ENCODE measurements at places on chromosomes 5 and 9.

DNA sequence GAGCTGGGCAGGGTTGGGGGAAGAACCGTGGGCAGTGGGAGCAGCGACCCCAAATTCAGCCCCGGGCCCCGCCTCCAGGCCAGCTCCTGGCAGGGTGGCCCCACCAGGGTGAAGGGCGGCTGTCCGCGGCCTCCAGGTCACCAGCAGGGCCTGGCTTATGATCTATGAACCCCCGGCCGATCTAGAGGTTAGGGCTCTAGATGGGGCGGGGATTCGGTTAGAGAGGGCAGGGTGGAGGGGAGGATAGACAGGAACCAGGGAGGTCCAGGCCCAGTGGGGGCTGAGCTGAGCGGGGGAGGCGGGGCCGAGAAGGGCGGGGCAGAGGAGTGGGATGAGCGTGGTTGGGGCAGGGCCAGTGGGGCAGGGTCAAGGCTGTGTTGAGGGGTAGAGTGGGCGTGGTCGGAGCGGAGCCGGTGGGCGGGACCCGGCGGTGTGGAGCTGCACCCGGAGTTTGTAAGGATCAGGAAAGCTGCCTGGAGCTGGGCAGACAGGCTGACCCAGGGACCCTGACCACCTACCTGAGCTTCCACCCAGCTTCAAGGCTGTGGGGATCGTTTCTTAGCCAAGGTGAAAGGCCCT is 29.3 kb upstream of the OBP2B start:
- no peak for DNase-seq

DNA sequence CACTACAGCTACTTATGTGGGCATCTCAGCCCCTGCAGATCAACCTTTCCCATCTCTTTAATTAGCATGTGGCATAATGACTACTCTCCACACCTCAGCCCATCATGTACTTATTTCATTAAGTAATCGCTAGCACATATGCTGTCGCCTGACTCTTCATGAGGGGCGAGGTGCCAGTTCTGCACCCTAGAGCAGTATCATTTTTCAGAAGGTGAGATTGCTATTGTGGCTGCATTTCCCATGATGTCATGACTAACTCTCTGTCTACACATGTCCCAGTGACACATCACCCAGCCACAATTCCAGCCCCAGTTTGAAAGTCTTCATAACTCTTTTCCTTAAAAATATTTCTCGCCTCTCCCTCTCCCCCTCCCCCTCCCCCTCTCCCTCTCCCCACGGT is 7.6 kb upstream of the F2RL1 start:
- no peak for DNase-seq

GRCh38 chr5:16179511-16179935 is at the start of gene MARCHF11:
MARCHF11 (minus strand) TSS chr5:16179791; CDS start chr5:16179575, 216 bp downstream.
- no peak for DNase-seq

GRCh38 chr9:6911901-6912638 is 154.3 kb downstream of the KDM4C start:
- DNase-seq, result no peak

DNA sequence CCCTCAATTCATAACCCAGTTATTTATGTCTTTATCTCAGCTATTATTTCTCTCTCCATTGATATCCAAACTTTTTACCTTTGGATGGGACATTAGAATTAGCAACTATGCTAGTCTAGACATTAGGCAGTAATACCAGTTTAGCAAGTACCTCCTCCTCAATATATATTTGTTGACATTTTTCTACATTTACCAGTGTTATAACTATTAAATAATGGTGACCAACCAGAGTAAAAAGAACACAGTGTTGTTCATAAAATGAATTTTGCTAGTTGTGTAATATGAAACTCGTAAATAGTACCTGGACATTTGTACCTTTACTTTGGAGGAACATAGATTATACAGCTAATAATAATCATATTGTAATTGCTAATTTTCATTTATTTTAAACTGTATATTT is 554.6 kb upstream of the CDH6 start:
- no peak for DNase-seq

DNA sequence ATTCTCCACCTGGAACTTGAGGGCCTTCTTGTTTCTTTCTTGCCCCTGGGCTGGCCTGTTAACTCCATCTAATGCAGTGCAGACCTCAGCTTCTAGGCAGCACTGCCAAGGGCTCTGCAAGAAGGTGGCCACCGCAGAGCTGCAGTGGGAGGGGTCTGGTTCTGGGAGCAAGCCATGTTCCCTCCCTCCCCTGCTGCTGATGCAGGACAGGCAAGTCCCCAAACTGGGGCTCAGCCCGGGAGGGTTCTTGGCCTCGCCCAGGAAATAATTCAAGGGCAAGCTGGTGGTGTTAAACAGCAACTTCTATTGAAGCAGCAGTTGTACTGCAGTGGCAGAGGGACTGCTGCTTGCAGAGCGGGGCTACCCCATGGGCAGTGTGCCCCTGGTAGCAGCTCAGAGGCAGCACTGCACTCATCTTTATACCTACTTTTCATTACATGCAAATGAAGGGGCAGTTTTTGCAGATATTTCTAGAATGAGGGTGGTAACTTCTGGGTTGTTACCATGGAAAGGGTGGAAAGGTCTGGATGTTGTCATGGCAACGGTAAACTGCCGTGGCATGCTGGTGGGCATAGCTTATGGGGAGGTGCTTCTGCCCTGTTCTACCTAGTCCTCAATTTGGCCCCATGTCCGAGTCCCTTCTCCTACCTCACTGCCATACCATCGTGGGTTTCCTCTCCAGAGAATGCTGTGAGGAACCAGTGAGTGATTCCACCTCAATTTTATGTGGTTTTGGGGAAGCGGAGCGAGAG is 82.1 kb downstream of the WDR41 start:
- no peak for DNase-seq

DNA sequence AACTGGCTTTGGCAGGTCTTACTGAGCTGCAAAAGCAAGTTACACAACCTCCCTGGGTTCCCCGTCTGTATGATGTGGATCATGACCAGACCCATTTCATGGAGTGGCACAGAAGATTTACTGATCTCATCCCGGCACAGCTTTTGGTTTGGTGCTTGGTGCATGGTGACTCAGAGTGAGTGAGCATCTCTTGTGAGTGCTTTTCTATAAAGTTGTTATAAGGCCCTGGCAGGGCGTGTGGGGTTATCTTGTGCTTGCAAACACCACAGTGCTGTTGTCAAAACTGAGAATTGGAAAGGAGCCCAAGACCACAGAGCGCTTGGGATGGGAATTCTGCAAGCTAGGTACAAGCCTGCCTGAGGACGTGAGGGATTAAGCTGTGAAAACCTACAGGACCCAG is 425.2 kb downstream of the GADD45G start:
- no peak for DNase-seq

DNA sequence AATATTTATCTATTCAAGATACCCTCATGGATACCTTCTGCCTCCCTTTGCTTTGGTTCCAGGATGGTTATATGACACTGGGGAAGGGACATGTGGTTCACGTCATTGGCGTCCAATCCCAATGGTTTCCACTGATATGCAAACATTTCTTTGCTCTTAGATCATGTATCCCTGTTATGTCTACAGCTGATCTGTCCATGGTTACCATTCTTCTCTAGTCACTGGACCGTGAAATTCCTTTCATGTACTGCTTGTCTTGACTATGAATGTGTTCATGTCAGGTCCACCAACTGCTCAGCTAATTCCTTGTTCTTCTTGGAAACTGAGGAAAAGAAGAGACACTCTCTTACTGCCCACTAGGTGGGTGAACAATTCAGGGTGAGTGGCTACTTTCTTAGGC is 391.1 kb upstream of the ZNF608 start:
- DNase-seq, result no peak

- DNase-seq, result no peak
Measured at GRCh38 chr9:94773655-94774054, 47.2 kb downstream of the AOPEP start.

DNA sequence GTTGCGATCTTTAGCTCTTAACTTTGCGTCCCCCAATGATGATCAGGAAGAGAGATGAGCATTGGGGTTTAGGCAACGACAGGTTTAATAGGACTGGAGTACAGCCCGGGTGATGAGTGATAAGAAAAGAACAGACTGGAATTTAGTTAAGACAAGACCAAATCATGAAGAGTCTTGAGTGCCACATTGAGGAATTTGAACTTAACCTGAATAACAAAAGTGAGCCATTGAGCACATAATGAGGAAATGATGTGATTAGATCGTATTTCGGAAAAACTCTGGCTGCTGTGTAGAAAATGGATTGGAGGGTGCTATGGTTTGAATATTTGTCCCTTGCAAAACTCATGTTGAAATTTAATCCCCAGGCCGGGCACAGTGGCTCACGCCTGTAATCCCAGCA is 83.2 kb upstream of the MELK start:
- no peak for DNase-seq

DNA sequence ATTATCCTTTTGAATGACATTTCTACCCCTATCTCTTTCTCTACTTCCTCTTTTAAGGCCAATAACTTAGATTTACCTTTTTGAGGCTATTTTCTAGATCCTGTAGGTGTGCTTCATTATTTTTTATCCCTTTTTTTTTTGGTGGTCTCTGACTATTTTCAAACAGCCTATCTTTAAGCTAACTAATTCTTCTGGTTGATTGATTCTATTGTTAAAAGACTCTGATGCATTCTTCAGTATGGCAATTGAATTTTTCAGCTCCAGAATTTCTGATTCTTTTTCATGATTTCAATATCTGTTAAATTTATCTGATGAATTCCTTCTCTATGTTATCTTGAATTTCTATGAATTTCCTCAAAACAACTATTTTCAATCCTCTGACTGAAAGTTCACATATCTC is 7.4 kb upstream of the SLC36A3 start:
- no peak for DNase-seq

GRCh38 chr5:60184606-60185005 is 291.1 kb upstream of the PDE4D start:
- DNase-seq, result no peak

DNA sequence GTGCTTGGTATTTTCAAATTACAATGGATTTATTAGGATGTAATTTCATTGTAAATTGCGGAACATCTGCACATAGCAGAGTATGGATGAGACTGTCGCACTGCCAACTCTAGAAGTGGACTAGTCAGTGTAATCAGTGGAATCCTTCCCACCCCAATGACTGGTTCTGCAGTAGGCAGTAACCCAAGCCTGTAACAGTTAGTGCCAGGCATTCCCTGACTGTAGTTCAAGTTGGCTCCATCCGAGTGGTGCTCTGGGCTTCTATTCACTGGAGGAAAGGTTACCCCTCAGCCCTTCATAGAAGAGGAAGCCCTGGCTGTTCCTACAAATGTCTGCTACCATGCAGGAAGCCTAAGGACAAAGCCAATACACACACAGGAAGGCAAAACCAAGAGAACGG is 23.2 kb downstream of the AK3 start:
- DNase-seq, result no peak

DNA sequence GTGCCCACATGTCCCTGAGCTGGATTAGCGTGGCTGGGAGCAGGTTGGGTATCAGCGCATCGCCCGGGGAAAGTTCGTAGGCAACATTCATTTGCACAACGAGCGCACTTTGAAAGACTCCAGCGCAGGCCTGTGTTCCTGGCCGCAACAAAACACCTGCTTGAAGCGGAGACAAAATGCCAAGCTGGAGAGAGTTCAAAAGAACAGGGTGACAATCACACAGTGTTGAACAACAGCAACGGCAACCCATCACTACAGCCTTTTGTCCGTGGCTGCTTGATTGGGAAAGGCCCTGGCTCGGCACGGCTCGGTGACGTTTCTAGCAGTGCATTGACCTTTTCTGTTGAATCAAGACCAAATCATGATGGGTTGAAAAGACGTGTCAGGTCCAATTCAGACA is 336.3 kb downstream of the IRX1 start:
- DNase-seq, result no peak

GRCh38 chr5:80346055-80346454 is 26.3 kb downstream of the SPZ1 start:
- DNase-seq, result peak; percentile 0

GRCh38 chr5:131264451-131265099 is 722 bp downstream of the CDC42SE2 start:
- peak; percentile 34 for DNase-seq

- DNase-seq, result no peak
Measured at GRCh38 chr9:5643005-5643624, 14.2 kb downstream of the RIC1 start.

DNA sequence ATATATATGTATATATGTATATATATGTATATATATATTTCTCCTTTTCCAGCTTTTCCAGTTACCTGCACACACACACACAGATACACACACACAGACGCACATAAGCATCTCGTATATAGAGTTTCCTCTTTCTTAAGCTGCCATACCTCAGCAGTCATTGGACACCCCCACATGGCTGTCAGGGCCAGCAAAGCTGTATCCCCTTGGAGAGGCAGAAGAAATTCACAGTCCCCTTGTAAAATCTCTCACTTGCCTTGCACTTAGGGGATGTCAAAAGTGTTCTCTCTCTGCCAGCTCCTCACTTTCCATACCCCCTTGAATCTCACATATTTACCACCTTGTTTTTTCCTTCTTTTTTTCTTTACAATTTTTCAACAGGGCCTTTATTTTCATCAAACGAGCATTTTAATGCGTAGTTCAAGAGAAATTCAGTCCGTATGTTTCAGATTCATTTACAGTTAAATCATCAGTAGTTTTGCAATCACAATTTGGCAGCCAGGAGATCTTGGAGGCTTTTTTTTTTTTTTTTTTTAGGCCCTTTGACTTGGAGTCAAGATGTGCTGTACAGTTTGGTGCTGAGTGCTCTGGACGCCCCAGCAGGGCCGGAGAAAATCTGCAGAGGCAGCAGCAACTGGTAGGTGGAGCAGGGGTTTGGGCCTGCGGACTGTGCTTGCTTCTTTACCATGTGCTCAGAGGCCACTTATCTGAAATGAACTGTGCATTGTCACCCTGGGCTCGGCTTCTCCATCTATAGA is 244.9 kb upstream of the KLF4 start:
- no peak for DNase-seq

- DNase-seq, result no peak
Measured at GRCh38 chr5:75670577-75670976, 46.7 kb downstream of the POC5 start.

DNA sequence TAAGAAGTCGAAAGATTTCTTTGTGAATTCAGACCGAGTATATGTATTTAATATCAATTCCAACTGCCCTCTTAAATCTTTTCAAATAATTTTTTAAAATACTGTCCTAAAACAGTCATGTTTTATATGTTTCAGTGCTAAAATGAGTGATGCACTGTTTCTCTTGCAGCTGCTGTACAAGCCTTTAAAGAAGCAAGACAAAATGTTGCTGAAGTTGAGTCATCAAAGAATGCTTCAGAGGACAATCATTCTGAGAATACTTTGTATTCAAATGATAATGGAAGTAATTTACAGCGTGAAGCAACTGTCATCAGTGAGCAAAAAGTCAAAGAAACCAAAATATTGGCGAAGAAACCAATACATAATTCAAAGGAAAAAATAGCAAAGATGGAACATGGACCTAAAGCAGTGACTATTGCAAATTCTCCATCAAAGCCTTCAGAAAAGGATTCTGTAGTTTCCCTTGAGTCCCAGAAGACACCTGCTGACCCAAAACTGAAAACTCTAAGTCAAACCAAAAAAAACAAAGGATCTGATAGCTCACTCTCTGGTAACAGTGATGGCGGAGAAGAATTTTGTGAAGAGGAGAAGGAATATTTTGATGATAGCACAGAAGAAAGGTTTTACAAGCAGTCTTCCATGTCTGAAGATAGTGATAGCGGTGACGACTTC is 58.0 kb downstream of the LOX start:
- no peak for DNase-seq
